ENCODE measurements at places on chromosomes 1 and 21. TPM values are rescaled to one million over a fixed set of nuclear protein-coding genes. Genes with fewer than 3 reads are reported as not detected.

Gene TTC22
- 0.15 TPM for total RNA-seq

Gene SYPL2
- 0.05 TPM for total RNA-seq

GRCh38 chr1:115713906-115714305 lies 54.6 kb downstream of the CASQ2 start:
- no peak for DNase-seq

Gene EPHB2
- 26.7 TPM for total RNA-seq

Gene TMEM269
- 0.02 TPM for total RNA-seq

Gene ELAVL4
- not detected for total RNA-seq

Gene KCNE2
- not detected for total RNA-seq

Gene ETV3L
- not detected for total RNA-seq

DNA sequence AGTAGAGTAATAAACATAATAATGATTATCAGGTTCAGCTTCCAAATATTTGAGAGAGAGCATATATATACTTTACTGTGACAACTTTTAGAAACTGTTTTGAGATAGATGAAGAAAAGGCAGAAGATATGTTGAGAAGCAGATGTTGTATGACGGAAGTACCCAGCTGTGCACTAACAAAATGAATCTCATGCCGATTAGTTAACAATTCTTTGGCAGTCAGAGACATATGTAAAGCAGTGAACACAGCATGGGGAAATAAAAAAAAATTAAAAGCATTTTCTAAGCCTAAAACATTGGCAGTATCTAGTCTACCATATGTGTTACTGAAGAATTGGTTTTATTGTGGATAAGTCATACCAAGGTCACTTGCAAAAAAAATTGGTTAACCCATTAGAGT lies 51.8 kb downstream of the MAGI3 start:
- DNase-seq: no peak

DNA sequence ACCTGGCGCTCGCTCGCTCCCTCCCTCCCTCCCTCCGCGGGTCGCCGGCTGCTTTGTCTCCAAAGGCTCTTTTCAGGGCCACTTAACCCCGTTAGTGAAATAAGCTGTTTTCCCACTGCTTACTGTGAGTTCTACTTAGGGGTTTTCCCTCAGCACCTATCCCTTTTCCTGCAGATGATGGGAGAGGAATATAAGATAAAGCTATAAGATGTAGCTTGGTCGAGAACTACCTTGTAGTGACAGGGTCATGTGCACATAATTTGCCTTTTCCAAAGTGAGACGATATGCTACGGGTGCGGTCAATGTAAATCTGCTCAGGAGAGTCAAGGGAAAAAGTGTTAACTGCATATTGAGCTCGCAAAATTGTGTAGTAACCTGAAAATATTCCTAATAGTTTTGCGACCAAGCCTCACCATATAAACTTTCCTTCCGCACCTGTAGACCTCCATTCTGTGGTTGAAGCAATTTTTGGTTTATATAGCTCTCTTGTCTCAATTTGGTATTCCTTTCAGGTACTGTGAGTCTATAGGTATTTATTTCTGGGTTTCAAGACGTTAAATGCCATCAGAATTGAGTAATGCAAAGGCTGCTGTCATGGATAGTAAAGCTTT lies 55.8 kb upstream of the BOLA1 start:
- DNase-seq: peak; percentile 23

Gene DENND2D
- 10.2 TPM for total RNA-seq

Gene ADGRL2
- total RNA-seq: 0.94 TPM

DNA sequence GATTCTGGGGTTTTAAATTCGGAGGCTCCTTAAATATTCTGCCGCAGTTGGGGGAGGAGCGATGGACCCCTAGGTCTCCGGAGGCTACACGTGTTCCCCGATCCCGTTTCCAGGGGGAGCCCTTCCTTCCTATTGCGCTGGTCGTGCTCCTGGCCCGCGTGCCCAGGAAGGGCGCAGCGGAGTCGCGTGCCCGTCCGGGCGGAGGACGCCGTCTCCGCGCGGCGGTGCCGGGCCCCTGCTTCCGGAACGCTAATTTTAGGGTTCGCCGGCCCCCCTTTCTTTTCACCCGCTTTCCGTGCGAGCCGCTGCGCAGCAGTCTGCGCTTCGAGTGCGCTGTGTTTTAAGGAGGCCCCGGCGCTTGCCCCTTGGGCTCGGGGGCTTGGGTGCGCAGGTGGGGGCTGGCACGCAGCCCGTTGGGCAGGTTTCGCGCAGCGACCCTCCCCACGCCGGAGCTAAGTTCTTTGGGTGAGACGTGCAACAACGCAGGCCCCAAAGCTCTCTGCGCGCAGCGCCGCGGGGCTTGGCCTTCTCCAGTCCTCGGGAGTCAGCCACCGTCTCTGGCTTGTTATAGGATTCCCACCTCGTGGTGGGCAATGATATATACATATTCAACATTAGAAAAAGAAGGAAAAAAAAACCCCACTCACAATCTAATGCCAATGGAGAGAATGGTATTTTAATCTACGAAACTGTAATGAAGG lies 43.5 kb upstream of the DNAJC6 start:
- DNase-seq: peak; percentile 67

DNA sequence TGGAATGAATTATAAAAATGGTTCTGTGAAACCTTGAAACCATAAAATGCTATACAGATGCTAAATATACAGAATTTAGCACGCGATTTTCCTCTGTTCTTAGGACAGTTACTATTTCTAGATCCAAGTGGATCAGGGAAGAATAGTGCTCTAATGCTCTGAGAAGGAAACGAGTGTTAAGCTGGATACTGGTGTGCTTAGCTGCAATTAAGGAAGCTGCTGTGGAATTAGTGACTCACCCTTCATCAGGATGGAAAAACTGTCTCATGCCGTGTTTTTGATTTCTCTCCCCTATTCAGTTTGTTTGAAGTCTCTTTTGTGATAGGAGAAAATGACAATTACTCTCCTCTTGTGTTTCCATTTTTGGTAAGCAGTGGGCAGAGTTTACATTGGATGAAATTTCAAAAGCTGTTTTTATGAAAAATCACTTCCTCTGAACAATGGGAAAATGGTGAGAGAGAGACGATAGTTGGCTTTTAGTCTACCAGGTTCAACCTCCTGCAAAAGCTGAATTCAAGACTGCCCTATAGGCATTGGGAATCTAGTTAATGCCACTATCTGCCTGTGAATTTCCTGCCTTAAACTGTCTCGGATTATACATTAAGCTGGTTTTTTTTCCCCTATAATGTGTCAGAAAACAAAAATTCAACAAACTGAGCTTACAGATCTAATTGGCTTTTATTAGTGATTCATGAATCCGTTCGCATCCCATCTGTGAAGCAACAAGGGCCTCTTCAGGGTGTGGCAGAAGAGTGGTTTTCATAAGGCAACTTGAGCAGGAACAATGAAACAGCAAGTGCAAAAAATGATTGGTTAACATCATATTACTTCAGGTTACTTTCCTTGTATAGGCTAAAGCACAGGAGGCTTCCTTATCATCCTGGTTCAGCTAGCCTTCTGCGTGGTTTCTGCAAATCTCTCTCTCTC lies 179.8 kb downstream of the ST6GALNAC3 start:
- DNase-seq: peak; percentile 18

DNA sequence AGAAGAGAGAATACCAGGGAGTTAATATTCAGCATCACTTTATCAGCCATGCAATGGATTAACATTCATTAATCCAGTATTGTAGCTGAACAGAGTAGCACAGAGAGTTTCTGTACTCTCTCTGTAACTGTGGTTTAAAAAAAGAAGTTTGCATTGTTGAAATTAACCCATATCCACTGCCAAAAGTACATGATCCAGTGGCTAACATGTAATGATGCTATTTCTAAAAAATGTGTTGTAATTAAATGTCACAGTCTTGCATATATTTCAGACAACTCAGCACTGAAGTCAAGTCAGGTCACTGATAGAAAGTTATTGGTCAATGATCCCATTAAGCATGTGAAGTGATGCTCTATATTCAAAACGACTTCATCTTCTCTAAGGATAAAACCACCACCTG lies 141.3 kb downstream of the NRIP1 start:
- DNase-seq: peak; percentile 52

Gene KNCN
- total RNA-seq: not detected

Gene JAM2
- total RNA-seq: 1.7 TPM

Gene GUCA2A
- not detected for total RNA-seq

GRCh38 chr1:12600880-12601633 lies 17.0 kb downstream of the DHRS3 start:
- DNase-seq: peak; percentile 60

DNA sequence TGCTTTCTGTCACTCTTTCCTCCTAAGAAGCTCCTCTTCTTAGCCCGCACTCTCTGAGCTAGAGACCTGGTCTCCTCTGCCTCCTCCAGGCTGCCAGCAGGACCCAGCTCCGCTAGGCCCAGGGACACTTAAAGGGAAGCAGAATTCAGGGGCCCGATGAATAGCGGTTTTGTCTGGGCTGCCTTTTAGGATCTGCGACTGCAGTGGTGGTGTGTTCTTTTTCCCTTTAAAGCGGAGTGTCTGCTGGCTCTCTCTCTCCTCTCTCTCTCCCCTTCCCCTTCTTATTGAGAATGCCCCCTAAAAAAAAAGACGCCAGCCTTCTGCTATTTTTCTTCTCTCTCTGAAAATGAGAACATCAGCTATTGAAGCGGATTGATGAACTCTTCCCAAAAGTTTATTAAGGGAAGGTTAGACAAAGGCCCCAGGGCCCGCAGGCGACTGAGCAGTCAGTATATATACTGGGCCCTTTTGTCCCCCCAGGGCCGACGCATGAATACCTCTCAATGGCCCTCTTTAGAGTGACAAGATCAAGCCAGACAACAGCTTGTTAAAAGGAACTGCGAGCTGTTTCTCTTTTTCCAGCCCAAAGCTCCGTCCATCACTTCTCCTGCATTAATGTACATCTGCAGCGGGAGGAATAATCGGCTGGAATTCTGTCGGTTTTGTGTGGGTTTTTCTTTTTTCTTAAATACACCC lies 27.0 kb downstream of the PAX7 start:
- DNase-seq: no peak

DNA sequence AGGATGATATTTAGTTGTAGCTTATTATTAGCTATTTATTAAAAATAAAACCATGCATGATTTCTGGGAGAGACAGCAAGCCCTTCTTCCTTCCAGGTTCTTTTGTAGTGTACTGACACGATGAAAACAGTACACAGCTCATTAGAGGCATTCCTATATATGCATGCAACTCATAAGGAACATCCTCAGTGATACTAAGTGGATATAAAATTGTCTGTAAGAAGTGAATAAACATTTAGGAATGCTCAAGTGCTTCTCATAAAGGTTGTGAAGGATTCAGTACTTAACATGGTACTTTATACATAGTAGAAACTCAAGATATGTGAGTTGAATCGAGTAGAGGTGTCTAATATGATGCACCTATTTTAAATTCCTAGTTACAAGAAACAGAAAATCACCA lies 287.7 kb downstream of the SDCCAG8 start:
- DNase-seq: no peak

DNA sequence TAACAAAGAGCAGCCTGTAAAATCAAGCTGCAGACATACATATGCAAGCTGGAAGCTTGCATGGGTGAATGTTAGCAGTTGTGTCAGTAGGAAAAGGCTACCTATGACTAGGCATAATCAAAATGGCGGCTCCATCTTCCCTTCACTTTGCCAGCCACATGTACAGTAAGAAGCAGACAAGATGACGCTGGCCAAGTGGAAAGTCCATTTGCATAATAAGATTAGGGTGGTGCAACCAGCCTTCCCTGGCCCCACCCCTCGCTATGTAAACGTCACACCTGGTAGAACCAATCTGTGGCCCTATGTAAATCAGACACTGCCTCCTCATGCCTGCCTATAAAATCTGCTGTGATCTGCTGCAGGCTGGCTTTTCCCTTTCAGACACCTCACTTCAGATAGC lies 171.9 kb upstream of the USP25 start:
- peak; percentile 11 for DNase-seq

- no peak for DNase-seq
Observed at GRCh38 chr1:5815211-5815610, 177.0 kb downstream of the NPHP4 start.

Gene TSPAN2
- total RNA-seq: 1.4 TPM

DNA sequence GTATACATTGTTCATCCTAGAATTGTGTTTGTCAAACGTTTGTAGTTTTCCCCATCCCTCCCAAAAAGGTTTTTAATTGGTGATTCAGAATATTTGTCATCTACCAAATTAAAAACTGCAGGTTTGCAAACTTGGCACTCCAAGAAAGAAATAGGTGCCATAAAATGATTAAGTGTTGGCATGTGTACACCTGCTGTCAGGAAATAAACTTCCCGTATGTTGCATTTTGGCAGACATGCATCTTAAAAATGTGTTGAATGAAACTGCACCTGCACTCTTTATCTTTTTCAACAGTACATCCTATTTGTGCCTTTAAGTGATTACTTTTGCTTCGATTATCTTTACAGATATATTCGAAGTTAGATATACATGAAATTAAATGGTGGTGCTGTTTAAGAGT lies 7.3 kb downstream of the B3GALT2 start:
- no peak for DNase-seq

- no peak for DNase-seq
Observed at GRCh38 chr1:234771642-234772344, 161.8 kb upstream of the IRF2BP2 start.

DNA sequence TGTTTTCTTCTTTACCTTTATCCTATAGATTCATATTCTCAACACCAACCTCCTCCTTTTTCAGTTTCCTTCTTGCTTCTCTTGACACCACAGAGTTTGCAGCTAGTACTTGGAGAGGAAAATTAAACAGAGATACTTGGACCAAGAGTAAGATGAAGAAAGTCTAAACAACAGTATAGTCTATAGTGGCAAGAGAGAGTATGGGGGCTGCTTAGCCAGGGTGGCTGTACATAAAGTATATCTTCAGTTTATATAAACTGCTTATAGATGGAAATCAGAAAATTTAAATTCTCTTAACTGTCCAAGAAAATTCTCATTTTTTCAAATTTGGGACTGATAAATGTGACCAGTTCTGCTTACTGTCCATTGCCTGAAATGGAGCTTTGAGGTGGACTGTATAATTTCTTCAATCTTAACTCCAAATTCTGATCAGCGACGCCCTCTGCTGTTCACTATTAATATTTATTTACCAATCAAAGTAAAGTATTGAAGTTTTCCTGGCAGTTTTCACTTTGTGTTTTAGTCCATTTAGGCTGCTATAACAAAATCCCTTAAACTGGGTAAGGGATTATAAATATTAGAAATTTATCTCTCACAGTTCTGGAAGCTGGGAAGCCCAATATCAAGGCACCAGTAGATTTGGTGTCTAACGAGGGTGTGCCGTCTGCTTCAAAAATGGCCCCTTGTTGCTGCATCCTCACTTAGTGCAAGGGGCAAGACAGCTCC lies 14.8 kb upstream of the METTL18 start:
- DNase-seq: peak; percentile 36

Gene RYR2
- 0.07 TPM for total RNA-seq

DNA sequence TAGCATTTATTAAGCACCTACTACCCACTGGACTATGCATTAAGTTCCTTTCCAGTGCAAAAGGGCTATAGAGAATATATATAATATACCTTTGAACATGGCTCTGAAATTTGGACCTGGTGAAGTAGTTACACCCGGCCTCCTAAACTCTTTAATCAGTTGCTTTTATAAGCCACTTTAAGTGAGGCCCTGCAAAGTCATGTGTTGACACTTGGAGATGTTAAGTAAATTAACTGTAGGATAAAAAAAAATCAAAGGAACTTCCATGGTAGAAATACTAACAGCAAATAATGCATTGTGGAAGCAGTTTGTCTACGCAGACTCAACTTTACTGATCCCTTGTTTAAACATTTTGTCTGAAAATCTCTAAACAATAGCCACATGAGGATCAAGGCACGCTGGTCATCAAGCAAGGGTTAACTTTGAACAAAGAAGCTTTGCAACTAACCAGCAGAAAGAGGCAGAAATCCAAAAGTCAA lies 283.9 kb downstream of the VAV3 start:
- DNase-seq: no peak

Data from M059J (cell line).